ENCODE measurements at places on chromosomes 13 and 19. TPM values are rescaled to one million over a fixed set of nuclear protein-coding genes. Genes with fewer than 3 reads are reported as not detected.

Gene CEACAM4
- total RNA-seq: not detected

Gene GARIN5A
- 2.8 TPM for total RNA-seq

Gene TMPRSS9
- total RNA-seq: 0.31 TPM

Gene MBD3L3
- total RNA-seq: not detected

Gene ZNF112
- total RNA-seq: 0.61 TPM

Gene SLC25A30
- 1.1 TPM for total RNA-seq

Gene F10
- 0.05 TPM for total RNA-seq

Gene CFAP97D2
- not detected for total RNA-seq
